ENCODE measurements at places on chromosomes 5 and 9.

GRCh38 chr9:117008461-117008860 is 321.4 kb downstream of the TRIM32 start:
- ATAC-seq = no peak

- no peak for ATAC-seq
Observed at GRCh38 chr5:91059409-91059808, 323.7 kb downstream of the ARRDC3 start.

DNA sequence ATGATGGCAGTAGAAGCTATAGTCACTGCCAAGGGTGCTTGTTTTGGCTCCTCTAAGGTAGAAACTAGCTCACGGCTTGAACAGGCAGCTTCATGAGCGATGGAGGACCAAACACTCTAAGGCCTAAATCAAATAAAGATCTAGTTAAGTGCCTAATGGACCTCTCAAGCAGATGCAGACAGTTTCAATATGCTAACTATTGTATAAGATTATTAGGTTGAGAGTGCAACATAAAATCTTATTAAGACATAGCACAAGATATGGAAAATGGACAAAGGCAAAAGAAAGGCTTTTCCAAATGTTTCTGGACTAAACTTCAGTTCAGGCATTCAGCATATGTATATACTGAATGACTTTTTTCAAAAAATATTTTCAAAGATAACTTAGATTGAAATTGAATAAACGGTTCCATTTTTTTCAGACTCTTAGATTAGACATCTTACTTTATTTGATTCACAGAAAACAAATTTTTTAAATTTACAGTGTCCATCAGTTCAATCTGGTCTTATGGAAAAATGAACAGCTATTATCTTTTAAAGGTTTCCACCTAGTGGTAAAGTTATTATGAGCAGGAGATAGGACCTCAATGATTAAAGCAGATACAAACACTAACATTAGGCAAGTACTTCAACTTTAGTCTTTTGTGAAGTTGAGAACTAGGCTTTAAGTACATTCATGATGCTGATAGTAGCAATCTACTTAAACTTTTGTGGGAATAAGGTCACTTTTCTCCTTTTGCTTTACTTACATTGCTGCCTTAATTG is 1167.7 kb downstream of the MAT2B start:
- ATAC-seq = no peak

DNA sequence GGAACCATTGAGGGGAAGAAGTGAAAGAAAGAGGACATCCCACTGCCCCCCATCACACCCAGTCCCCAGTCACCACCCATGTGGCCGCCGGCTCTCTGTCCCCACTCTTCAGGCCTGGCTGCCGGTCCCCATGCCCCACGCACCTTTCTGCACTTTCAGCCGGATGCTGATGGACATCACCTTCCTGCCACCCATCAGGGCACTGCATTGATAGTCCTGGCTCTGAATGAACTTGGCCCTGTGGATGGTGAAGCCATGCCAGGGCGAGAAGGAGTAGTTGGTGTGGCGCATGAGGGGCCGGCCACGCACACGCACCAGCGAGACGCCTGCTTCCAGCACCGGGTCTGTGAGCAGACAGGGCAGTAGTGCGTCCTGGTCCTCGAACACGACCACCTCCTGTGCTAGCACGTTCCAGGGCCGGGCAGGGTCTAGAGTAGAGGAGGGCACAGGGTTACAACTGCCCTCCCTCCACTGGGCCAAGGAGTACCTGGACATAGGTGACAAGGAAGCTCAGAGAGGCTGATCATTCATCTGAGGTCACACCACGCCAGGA is 6.4 kb downstream of the CSF1R start:
- no peak for ATAC-seq

- no peak for ATAC-seq
Observed at GRCh38 chr9:113148781-113149510, 1.9 kb upstream of the SLC31A2 start.

- ATAC-seq = no peak
Observed at GRCh38 chr9:127924736-127925444, 5.7 kb downstream of the PIP5KL1 start.

DNA sequence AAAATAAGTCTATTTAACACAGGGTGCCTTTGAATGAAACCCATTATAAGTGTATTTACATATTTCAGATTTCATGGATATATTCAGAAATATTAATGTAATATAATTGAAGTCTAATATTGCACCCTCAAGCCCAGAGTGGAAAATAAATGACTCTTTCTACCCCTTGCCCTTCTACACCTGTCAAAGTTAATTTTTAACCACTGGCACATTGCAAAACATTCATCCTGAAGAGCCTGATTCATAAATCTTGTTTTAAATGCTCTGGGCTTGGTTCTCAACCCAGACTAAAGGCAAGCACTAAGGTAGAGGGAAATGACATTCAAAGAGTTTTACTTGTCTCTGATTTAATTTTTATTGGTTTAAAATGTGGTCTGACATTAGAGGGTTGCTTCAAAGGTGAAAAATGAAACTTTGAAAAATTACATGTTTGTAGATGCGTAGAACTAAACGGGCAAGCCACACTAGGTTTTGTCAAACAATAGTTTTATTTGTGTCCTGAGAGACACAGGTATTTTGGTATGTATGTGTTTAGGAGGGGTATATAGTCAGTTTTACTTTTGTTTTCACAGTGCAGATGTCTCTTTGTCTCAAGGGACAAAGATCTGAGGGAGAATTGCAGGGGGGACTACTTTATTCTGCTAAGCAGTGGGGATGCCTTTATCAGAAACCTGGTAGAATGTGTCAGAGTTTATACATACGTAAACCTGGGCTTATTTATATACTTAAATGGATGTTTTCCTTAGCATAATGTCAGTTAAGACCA is 69.7 kb downstream of the PIK3R1 start:
- no peak for ATAC-seq

- no peak for ATAC-seq
Observed at GRCh38 chr5:165003283-165003682, 1497.9 kb downstream of the MAT2B start.

- ATAC-seq = peak; percentile 70
Observed at GRCh38 chr9:130940693-130941576, 1.9 kb upstream of the FIBCD1 start.

GRCh38 chr5:16529306-16529705 is 63.7 kb upstream of the ZNF622 start:
- ATAC-seq = no peak

GRCh38 chr5:140827704-140828361 is at the start of gene PCDHA6:
TSS of gene PCDHA6 (plus strand) at chr5:140827960. CDS start at chr5:140828092, 132 bp downstream.
- ATAC-seq = no peak

DNA sequence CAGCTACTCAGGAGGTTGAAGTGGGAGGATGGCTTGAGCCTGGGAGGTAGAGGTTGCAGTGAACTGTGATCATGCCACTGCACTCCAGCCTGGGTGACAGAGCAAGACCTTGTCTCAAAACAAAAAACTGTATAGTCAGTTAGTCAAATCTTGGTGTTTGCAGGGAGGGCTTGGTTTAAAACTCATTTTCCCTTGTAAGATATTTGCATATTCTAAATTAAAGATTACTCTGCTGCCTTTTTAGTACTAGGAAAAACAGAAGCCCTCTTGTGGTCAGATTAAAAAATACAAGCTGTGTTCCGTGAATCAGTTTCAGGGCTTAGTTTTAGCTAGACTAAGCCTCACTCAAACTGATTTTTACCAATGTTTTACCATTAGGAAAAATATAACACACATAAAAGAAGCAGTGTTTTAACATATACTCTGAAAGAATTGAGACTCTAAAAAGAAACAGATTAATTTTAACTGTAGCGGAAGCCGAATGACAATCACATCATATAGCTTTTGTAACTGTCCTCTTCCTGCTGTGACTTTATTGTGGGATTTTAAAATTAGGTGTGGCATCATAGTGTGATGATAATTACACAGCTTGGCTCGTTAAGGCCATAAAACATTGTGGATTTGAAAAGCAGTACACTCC is 84.9 kb upstream of the BASP1 start:
- ATAC-seq = no peak
